ENCODE measurements at places on chromosomes 11 and 22.

DNA sequence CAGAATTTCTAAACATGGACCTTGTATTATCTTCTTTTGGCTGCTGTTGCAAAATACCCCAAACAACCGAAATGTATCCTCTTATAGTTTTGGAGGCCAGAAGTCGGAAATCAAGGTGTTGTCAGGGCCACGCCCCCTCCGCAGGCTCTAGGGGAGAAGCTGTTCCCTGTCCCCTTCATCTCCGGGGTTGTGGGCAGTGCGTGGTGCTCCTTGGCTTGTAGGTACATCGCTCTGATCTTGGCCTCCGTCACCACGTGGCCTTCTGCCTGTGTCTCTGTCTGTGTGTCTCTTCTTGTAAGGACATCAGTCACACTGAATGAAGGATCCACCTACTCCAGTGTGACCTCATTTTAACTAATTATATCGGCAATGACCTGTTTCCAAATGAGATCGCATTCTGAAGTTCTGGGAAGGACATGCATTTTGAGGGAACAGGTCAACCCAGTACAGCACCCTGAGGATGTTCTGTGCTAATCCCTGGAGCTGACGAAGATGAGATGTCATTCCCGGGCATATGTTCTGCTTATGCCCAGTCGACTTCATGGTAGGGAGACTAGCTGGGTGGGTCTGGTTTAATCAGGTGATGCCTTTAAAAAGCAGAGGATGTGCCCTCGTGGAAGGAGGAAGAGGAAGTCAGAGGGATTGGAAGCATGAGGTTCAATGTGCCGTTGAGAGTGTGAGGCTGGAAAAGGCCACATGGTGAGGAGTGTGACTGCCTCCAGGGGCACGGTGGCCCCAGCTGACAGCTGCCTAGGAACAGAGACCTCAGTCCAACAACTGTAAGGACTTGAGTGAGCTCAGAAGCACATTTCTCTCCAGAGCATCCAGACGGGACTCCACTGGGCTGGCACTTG lies 531.1 kb downstream of the TBC1D22A start:
- no peak overlapping the region for H3K4me3 ChIP-seq
- H3K27me3 ChIP-seq, result no peaks in the 10 kb centered on the region
- no peak for DNase-seq

- H3K4me3 ChIP-seq, result no peak overlapping the region
- H3K27ac ChIP-seq, result no peak overlapping the region
- no peak for DNase-seq
- no peaks in the 10 kb centered on the region for H3K27me3 ChIP-seq
- no peaks in the 10 kb centered on the region for H3K36me3 ChIP-seq
Measured at GRCh38 chr11:120878781-120879180, 145.1 kb upstream of the TBCEL start.

- peak; percentile 72 for DNase-seq
- H3K27ac ChIP-seq, result no peak within 1 kb of the TSS
- H3K4me3 ChIP-seq, result no peak within 1 kb of the TSS
- no peaks in the 10 kb centered on the region for H3K36me3 ChIP-seq
- peaks cover 25% of the 10 kb centered on the region for H3K4me1 ChIP-seq
- H3K27me3 ChIP-seq, result no peaks in the 10 kb centered on the region
Measured at GRCh38 chr11:120239713-120240640, at the start of gene POU2F3. Gene POU2F3, plus strand, starts transcription at chr11:120240140. Its CDS starts 204 bp downstream, at chr11:120240344.

DNA sequence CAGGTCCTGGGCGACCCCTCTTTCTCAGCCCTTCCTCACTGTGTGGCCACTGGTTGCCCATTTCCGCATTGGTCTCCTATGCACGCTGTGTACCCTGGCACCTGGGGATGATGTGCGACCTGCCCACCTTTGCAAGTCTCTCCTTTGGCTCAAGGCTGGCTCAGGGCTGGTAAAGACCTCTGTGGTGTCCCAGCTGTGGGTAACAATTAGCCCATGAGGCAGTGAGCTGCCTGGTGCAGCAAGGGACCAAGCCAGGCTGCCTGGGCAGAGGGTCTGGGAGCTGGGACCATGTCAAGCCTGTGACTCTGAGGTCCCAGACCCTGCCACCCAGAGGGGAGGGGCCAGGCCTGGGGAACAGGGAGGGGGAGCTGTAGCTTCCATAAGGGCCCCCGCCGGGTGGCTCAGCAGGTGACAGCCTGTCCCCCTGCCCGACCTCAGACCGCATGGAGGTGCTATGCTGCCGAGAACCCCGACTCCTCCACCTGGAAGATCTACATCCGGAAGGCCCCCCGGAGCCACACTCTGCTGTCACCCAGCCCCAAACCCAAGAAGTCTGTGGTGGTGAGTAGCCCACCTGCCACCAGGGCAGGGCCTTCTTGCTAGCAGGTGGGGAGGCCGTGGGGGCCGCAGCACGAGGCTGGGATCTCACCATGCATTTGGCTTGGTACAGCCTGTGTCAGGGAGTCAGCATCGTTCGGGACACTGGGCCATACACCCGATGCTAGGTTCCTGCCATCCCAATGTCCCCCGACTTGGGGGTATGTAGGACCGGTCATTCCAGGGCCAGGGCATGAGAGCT lies 112.5 kb downstream of the KCNQ1OT1 start:
- H3K4me3 ChIP-seq, result no peak overlapping the region
- no peaks in the 10 kb centered on the region for H3K27me3 ChIP-seq
- peaks cover 4% of the 10 kb centered on the region for H3K36me3 ChIP-seq
- DNase-seq, result peak; percentile 2
- no peak overlapping the region for H3K27ac ChIP-seq

DNA sequence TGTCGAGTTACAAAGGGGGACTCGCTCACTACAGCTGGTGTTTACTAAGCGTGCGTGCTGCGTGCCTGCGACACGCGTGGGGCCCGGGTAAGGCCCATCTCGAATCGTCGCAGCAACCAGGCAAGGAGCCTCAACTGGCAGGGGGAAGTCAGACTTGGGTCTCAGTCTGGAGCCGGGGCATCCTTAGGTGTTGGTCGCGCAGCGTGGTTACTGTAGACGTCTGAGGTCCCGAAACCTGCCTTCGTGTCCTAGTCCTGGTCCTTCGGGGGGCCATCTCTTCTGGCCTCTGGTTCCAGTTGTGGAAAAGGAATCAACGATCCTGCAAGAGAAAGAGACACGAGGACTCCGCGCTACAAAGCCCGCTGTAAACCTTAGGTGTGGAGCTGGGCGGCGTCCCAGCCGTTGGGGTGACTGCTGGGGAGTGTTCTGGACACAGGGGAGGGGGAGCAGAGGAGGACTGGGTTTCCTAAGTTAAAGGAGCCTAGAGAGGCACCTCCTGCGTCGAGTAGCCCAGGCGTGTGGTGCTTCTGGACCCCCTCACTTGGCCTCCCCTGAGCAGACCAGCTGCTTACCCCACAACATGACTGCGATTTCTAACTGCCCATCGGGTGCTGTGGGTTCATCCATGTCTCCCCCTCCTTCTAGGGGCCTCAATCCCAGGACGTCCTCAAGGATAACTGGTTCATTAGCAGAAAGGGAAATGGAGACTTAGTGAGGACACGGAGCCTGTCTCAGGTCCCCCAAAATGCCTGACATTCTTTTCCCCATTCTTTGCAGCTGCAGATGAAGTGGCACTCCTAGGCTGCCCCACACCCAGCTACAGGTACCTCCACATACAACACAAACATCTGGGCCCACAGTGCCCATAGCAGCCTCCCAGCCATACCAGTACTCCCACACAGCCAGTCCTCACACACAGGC lies 4.9 kb upstream of the WNT11 start:
- H3K27me3 ChIP-seq, result no peaks in the 10 kb centered on the region
- H3K36me3 ChIP-seq, result no peaks in the 10 kb centered on the region
- H3K27ac ChIP-seq, result no peak overlapping the region
- peak overlapping the region; percentile 46 for H3K4me3 ChIP-seq
- DNase-seq, result no peak

- H3K4me3 ChIP-seq, result no peak overlapping the region
- no peaks in the 10 kb centered on the region for H3K4me1 ChIP-seq
Measured at GRCh38 chr22:20412474-20413216, 18.7 kb downstream of the ZNF74 start.

DNA sequence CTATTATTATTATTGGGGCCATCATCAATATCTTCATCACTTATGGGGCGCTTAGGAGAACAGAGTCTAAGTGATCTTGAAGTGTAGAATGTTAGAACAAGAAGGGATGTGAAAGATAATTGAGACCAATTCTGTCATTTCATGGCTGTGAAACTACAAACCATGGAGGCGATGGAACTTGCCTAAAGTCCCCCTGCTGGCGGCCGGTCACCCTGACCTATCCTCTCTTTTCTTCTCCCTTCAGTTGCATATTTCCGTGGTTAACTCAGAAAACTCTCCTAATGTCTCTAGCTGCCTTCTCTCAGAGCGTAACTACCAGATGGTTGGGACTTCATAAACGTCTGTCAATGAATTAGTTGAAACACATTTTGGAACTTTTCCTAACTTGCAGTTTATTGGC lies 6.6 kb upstream of the OR4B1 start:
- H3K36me3 ChIP-seq, result no peaks in the 10 kb centered on the region
- H3K27me3 ChIP-seq, result no peaks in the 10 kb centered on the region
- no peak overlapping the region for H3K27ac ChIP-seq
- no peak overlapping the region for H3K4me3 ChIP-seq
- no peaks in the 10 kb centered on the region for H3K4me1 ChIP-seq

DNA sequence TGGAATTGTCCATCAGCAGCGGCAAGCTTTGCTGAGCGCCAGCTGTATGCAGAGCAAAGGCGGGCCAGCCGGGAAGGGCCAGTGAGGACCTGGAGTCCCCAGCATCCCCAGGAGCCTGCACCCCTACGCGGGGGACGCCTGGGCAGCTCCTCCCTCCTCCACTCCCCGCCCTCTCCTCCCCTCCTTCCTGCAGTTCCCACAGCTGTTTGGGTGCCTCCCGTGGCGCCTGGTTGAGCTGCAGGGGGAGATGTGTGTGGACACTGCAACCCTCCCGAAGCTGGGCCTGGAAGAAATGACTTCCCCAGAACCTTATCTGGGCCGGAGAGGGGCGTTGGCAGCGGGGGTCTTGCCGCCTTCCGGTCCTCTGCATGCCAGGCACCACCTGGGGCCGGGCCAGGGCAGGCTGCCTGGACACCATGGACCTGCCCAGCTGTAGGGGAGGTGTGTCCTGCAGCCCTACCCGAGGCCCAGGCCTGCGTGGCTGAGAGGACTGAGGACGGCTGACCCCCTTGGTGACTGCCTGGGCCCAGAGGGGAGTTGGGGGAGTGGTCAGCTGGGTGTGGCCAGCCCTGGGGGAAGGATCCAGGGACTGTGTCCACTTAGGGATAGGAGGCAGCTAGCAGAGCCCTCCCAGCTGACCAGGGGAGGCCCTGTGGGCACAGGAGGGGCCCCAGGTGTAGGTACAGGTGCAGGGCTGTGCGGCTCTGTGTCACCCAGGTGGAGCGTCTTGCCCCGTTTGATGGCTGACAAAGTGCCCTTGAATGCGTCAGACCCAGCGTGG lies 16.8 kb upstream of the MUC6 start:
- H3K27ac ChIP-seq, result no peak overlapping the region
- peaks cover 4% of the 10 kb centered on the region for H3K4me1 ChIP-seq
- H3K36me3 ChIP-seq, result no peaks in the 10 kb centered on the region
- no peak for DNase-seq
- no peak overlapping the region for H3K4me3 ChIP-seq
- H3K27me3 ChIP-seq, result no peaks in the 10 kb centered on the region

- no peak overlapping the region for H3K27ac ChIP-seq
- peaks cover 19% of the 10 kb centered on the region for H3K4me1 ChIP-seq
- peak; percentile 79 for DNase-seq
- H3K27me3 ChIP-seq, result no peaks in the 10 kb centered on the region
Measured at GRCh38 chr11:65884716-65885092, 3.6 kb downstream of the FIBP start.

- DNase-seq, result no peak
- no peaks in the 10 kb centered on the region for H3K4me1 ChIP-seq
- no peak overlapping the region for H3K4me3 ChIP-seq
- no peak overlapping the region for H3K27ac ChIP-seq
- H3K36me3 ChIP-seq, result no peaks in the 10 kb centered on the region
Measured at GRCh38 chr11:110356762-110357671, 60.6 kb upstream of the RDX start.

DNA sequence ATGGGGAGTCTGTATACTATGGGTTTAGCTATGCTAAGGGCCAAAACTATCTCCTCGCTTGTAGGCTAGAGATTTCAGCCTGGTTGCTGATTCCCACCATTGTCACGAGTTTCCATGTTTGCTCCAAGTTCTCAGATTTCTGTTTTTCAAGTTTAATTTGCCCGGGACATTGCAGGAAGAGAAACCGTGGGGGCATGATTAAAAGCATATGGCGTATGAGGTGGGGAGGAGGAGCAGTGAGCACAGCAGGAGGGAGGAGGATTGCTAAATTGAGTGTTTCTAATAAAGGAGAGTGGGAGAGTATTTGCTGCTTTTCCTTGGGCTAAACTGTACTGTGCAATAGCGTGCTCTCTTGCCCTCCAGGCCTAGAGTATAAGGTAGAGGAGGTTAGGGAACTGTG lies 558.4 kb downstream of the METTL15 start:
- H3K27ac ChIP-seq, result no peak overlapping the region
- H3K4me3 ChIP-seq, result no peak overlapping the region
- H3K27me3 ChIP-seq, result no peaks in the 10 kb centered on the region
- no peak for DNase-seq

DNA sequence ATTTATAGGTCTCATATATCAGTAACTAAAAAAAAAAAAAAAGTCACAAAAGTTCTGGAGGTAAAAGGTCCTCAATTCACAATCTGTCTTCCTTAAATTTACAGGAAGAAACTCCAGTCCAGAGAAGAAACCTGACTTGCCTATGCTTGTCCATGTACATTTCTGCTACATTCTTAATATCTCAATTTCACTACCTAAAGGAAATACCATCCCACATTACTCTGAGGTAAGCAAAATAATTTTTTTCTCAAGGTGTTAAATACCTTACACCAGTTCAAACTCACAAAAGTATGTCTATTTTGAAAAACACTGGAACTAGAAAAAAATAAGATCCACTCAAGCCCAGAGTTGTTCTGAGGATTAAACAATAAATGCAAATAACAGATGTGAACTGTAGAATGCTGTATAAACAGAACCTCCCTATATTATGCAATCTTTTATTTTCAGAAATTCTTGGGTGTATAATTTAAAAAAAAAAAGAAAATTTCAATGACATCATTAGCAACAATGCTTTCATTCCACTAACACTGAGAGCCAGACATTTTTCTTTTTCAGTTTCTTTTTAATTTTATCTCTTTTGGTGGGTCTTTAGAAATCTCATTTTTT lies 49.9 kb upstream of the GDPD4 start:
- no peak overlapping the region for H3K27ac ChIP-seq
- H3K4me1 ChIP-seq, result no peaks in the 10 kb centered on the region
- H3K4me3 ChIP-seq, result no peak overlapping the region
- H3K36me3 ChIP-seq, result peaks cover 7% of the 10 kb centered on the region

DNA sequence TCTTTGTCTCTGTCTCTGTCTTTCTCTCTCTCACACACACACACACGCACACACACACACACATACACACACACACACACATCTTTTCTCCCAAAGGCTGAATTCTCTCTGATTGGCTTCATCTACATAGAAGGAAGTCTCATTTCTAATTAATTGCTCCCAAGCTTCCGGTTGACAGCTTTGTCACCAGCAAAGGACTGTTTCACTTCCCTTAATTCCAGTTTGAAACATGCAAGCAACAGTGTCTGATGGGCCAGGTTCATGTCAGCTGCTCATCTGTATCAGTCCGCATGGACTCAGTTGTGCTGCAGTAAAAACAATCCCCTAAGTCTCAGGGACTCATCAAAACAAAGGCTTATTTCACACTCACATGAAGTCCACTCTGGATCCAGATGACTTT lies 16.2 kb upstream of the PVALB start:
- no peak for DNase-seq
- H3K27ac ChIP-seq, result no peak overlapping the region
- H3K36me3 ChIP-seq, result no peaks in the 10 kb centered on the region
- H3K4me1 ChIP-seq, result no peaks in the 10 kb centered on the region
